IPS-NIHi11 (cell line): ENCODE measurements at places on chromosomes 3 and 15.

GRCh38 chr15:81281766-81282605 is 42.0 kb downstream of the STARD5 start:
- no peak for DNase-seq

- no peak for DNase-seq
These were observed 194.4 kb downstream of the MEIS2 start for GRCh38 chr15:36905908-36906307.

DNA sequence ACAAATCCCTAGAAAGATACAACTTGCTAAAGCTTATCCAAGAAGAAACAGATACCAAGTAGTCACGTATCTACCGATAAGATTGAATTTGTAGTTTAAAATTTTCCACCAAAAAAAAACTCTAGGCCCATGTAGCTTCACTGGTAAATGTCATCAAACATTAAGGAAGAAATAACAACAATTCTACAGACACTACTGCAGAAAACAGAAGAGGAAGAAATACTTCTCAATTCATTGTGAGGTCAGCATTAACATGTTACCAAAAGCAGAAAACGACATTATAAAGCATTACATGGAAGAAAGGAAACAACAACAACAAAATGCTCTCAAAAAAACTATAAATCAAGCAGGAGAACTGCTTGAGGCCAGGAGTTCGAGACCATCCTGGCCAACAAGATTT is 27.5 kb upstream of the TM4SF19 start:
- DNase-seq: no peak

DNA sequence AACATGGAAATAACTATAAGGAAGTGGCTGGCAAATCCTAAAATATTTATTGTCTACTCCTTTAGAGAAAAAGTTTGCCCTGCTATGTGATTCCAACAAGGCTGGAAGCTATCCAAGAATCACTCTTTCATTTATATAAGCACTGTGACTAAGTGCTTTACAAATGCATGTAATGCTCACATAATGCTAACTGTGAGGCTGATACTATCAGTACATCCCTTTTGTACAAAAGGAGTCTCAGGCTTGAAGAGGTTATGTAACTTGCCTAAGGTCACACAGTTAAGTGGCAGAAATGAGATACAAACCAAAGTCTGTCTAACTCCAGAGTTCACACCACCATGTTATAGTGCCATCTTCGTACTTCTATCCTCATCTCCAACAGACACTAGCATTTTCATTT is 17.0 kb downstream of the TOPBP1 start:
- DNase-seq: no peak

DNA sequence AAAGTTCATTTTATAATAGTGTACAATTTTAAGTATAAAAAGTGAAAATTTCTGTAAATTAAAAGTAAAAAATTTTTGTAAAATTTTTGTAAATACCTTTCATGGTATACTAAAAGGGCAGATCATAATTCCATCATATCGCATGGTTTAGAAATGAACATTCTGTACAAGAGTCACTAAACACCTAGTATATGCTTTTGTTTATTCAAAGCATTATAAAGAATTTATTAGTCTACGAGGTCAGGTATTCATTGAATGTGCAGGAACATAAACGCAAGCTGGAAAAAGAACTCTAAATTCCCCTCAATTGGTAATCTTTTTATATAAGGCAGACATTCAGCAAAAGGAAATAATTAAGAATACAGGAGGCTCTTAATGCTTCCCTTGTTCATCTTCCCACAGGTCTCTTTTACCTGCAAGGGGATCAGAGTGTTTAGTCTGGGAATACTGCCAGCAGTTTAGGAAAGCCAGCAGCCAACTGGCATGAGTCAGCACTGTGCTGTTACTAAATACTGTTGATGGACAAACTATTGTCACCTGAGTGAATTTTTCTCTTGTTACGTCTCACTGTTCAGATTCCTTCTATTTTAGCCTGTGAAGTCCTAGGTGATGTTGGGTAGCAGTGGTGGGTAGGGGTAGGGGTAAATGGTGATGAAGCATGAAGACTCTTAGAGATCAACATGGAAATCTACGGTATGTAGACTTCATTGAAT is 70.1 kb downstream of the UQCC5 start:
- peak; percentile 41 for DNase-seq

- no peak for DNase-seq
These were observed 25.8 kb upstream of the MFGE8 start for GRCh38 chr15:88938802-88939485.

- DNase-seq: no peak
These were observed 56.5 kb upstream of the GOLGA6L2 start for GRCh38 chr15:23503576-23503975.

DNA sequence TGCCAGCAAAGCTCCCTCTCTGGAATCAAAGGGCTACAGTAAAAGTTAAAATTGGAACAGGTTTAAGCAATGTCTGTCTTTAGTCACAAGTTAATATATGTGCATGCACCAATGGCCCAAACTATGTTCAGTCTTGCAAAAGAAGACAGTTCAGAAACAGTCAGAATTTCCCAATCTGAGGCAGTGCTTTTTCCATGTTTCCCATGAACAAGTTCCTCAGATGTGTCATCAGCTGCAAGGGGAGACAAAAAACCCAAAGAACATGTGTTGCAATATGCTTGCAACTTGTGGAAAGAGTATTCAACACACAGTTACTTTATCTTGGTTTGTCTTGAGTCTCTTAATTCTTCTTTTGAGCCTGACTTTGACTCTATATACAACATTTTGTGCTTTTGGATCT is 148.4 kb downstream of the USP13 start:
- DNase-seq: no peak

GRCh38 chr3:138450181-138450580 is 15.8 kb downstream of the ESYT3 start:
- DNase-seq: no peak

DNA sequence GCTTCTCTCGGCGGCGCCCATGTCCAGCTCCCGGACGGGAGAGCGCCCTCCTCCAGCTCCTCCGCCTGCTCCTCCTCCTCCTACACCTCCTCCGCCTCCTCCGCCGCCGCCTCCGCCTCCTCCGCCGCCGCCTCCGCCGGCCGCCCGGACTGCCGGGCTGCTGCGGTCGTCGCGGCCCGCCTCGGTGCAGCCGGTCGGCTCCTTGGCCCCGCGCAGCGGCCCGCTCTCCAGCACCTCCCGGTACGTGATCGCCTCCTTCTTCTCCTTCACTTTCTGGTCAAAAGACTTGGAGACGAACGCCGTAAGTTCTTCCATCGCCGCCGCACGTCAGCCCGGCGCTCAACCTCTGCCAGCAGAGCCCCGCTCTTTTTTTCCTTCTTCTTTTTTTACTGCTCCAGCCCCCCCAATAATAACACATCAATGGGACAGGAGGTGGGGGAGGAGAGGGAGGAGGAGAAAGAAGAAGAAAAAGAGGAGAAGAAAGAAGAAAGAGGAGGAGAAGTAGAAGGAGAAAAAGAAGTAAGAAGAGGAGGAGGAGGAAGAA is 438 bp downstream of the SHOX2 start:
- DNase-seq: peak; percentile 57

GRCh38 chr3:184526088-184526433 is 35.5 kb upstream of the EPHB3 start:
- DNase-seq: peak; percentile 41

- DNase-seq: no peak
These were observed 42.7 kb downstream of the PRKAR2A start for GRCh38 chr3:48804930-48805329.

DNA sequence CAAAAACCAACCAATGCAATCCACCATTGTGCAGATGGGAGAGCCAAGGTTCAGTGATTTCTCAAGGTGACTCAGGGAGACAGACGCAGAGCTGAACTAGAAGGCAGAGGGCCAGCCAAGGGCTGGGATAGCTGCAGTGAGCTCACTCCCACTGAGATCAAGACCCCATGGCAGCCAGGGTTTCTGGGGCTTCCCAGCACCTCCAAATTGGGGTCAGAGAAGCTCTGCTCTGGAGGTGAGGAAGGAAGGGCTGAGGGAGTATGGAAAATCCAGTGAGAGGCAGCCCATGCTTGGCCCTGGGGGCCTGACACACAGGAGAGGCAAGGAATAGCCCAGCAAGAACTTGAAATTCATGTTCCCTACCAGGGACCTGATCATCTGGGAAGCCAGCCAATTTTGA is 61.0 kb downstream of the ISG20 start:
- no peak for DNase-seq

DNA sequence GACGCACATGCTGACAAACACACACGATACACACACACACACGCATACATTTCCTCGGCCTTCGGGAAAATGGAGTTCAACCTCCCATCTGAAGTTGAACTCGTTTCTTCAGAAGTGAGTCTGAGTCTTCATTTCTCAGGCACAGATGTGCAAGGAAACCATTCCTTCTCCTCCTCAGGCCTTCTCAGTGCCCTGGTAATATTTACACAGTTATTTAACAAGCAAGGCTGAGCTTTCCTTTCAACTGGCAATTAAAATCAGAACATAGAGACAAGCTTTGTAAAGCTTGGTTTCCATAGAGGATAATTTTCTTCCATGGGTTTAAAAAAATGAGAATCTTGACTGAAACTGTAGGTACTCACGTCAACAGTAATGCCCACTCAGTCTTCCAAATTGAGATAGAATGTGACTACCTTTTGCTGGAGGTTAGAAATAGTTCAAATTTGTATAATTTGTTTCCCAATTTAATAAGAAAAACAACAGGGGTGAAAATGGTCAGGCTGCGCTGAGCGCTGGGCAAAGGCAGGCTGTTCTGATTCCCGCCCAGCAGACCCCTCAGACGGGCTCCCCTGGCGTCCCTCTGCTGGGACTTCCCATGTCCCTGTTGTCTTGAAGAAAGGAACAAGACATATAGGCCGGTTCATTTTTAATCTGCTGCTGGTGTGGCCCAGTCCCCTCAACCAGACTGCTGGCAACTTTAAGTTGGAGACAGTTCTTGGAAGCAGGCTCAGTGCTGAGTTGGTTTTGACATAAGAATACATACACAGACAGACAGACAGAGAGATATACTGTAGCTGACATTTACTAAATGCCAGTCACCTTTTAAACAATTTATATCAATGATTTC is 174.3 kb downstream of the XXYLT1 start:
- no peak for DNase-seq

GRCh38 chr3:48343432-48343831 is 10.0 kb upstream of the SPINK8 start:
- DNase-seq: no peak

DNA sequence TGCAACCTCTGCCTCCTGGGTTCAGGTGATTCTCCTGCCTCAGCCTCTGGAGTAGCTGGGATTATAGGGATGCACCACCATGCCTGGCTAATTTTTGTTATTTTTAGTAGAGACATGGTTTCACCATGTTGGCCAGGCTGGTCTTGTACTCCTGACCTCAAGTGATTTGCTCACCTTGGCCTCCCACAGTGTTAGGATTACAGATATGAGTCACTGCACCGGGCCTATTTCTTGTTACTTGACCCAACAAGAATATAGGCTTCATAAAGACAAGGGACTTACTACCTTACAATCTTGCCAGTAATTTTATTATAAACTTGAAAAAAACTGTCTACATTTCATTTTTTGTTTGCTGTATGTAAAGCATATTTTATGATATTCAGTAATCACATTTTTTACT is 21.4 kb upstream of the ZBTB47 start:
- no peak for DNase-seq

DNA sequence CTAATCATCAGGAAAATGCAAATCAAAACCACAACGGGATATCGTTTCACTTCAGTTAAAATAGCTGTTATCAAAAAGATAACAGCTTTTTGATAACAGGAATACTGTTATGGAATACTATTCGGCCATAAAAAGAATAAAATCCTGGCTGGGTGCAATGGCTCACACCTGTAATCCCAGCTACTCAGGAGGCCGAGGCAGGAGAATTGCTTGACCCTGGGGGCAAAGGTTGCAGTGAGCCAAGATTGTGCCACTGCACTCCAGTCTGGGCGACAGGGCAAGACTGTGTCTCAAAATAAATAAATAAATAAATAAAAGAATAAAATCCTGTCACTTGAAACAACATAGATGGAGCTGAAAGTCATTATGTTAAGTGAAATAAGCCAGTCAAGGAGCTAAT is 178.1 kb upstream of the TSC22D2 start:
- no peak for DNase-seq

GRCh38 chr15:80985981-80986380 is 3.6 kb downstream of the MESD start:
- DNase-seq: no peak

GRCh38 chr15:48794697-48795134 is 16.2 kb downstream of the CEP152 start:
- no peak for DNase-seq

DNA sequence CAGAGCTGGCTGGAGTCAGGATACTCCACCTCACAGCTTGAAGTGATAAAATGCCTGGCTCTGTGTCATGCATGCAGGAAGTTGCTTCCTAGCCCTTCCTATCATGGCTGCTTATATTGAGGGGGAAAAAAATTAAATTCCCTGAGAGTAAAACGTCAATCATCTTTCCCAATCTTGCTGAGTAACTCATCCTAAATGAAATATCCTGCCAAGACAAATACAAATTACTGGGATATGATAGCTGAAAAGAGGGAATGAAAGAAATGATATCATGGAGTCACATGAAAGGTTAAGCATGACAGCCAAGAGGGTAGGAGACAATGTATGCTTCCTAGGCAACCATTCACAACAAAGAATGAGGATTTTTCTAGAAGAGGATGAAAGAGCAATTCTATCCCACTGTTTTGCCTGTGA is 110.6 kb downstream of the ABI3BP start:
- DNase-seq: no peak

DNA sequence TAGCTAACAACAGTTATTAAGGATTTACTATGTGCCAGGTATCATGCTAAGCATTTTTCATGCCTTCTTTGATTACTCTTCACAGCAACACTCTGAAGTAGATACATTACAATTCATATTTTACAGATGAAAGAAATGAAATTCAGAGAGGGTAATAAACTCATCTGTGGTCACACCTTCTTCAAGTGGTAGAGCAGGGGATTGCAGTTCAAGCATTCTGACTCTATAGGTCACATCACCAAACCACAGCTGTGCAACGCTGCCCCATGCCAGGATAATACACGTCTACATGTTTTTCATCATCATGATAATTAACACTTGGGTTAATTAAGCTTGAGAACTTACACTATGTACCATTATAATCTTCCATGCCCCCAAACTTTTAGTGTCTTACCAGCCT is 98.5 kb downstream of the LRRC3B start:
- DNase-seq: no peak

- DNase-seq: no peak
These were observed 4.7 kb downstream of the GORASP1 start for GRCh38 chr3:39102504-39103323.

GRCh38 chr3:138938877-138939560 is 7.9 kb downstream of the FOXL2 start:
- no peak for DNase-seq

- DNase-seq: peak; percentile 65
These were observed 181.9 kb upstream of the KBTBD8 start for GRCh38 chr3:66816090-66816761.
